ENCODE measurements at places on chromosomes 1 and 21.

- DNase-seq, result no peak
Observed at GRCh38 chr1:117672756-117673155, 66.9 kb downstream of the TENT5C start.

- DNase-seq, result peak; percentile 97
Observed at GRCh38 chr1:24018611-24019580, 38.8 kb upstream of the SRSF10 start.

DNA sequence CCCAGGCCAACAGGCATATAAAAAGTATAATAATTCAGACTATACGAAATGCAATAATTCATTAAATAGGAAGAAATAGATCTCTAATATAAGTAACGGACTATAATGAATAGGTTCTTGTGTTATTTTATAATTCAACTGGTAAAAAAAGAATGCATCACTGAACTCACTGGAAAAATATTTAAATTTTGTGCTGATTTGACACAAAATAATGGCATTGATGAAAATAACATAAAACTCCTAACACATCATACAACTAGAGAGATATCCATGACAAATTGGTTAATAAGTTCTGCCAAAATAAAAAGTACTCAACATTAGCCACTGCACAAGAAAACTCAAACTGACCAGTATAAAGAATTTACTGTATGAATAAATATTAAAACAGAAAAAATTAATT is 57.1 kb upstream of the RAB4A start:
- DNase-seq, result no peak

GRCh38 chr1:172845371-172845770 is 186.5 kb downstream of the FASLG start:
- no peak for DNase-seq

- no peak for DNase-seq
Observed at GRCh38 chr1:29878501-29878900, 642.2 kb downstream of the PTPRU start.

DNA sequence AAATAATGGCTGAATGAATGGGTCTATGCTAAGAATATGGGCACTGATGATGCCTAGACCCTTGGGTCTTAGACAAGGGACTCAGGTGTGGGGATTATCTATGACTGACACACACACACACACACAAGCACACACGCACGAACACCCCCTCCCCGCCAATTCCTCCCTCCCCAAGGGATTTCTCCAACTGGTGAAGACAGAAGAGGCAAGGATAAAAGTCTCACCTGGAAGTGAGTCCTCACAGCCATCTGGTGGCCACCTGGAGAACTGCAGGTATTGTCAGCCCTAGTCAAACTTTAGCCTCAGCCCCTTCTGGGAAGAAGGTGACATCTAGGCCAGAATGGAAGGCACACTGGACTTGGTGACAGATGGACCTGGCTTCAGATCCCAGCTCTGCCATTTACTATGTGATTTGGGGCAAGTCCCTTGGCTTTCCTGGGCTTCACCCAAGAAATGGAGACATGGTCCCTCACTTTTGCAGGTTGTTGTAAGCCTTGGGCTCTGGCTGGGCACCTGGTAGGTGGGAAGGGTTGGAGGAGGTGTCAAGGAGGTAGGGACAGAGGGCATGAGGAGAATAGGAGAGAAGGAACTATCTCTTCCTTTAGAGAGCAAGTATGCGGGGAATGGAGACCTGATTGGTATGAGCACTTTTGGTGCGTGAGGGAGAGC is 4.0 kb upstream of the GPR3 start:
- peak; percentile 49 for DNase-seq

GRCh38 chr21:38355992-38356781 is 99.4 kb downstream of the KCNJ15 start:
- peak; percentile 62 for DNase-seq

DNA sequence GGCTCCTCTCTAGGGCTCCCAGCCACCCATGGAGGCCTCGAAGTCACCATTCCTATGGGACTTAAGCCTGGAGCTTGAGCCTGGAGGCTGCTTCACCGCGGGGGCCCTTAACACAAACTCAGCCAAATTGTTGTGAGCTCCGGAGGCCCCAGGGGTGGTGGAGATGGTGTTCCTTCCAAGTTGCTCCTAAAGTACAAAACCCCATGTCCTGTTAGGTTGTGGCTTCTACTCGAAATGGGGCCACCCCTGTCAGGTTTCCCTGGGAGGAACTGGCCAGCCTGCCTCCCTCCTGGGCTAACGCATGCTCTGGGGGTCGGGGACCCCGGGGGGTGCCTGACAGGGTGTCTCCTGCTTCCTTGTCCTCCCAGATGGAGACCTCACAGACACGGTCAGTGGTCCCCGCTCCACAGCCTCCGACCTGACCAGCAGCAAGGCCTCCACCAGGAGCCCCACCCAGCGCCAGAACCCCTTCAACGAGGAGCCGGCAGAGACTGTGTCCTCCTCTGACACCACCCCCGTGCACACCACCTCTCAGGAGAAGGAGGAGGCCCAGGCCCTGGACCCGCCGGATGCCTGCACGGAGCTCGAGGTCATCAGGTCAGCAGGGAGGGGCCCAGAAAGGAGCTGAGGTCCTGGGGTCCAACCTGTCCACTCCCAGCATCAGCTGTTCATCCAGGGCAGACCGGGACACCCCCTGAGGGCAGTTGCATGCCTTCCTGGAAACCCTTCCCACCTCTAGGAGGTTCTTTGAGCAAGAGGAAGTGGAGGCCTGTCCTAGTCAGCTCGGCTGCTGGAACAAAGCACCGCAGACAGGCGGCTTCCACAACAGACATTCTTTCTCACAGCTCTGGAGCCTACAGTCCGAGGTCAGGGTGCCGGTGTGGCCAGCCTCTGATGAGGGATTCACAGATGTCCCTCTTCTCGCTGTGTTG is 10.8 kb upstream of the SLC25A34 start:
- no peak for DNase-seq

GRCh38 chr1:113375878-113376277 is 14.4 kb upstream of the MAGI3 start:
- no peak for DNase-seq

DNA sequence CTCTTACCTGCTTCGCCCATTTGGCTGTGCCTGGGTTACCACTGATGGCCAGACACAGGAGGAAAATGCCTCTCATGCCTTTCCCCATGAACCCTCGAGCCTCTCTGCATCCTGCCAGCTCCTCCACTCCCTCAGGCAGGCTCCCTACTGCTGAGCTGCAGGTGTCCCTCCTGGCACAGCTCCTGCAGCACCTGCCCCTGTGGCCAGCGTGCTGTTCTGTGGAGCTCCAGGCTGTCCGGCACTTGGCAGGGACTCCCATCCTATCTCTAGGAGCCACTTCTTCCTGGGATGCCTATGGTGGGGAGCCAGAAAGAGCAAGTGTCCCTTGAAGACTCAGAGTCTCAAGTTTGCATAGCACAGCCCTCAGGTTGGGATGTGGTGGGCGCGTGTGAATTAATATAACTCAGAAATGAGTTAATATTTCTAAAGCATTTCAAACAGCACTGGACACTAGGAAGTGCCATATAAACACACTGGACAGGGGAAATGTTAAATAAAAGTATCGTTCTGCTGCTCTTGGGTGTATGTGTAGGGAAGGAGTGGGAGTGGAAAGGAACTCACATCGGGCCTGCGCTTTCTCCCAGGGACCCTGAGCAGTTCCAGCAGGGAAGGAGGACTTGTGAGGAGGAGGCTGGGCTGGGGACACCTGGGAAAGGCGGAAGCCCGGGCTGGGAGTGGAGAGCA is 2.7 kb downstream of the LRRC71 start:
- no peak for DNase-seq

DNA sequence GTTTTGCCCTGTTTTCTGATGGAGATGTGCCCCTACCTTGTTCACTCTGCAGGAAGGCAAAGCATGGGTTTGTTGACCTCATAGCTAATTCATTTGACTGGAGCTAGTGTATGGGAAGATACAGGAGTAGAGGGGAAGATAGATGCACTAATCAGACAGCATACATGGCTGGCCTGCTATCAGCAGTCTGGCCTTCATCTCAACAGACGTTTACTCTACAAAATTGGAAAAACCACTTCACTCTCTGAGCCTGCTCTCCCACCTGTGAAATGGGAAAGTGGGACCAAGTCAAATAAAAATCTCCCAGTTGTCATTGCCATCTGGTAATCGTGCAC is 235.2 kb upstream of the RAB4A start:
- no peak for DNase-seq

- DNase-seq, result no peak
Observed at GRCh38 chr1:12447849-12448312, 170.1 kb downstream of the DHRS3 start.

- no peak for DNase-seq
Observed at GRCh38 chr1:10939654-10940450, 72.6 kb upstream of the TARDBP start.

DNA sequence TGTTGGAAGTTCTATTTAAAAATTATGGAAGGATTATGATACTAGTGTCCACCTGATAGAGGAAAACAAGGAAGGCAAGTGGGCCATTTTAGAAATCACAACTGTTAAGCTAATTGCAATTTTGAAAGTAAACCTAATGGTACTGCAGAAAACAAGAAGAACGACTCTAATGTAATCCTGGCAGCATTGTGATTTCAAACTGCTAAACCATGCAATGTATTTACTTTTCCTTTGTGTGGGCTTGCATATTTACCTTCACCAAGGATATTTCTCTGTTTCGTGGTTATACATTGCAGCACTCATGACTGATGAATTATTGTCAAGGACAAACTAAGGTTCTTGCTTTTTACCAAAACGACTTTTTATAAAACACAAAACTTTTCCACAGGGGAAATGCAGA is 88.1 kb downstream of the TM2D1 start:
- DNase-seq, result no peak

GRCh38 chr1:16972189-16972895 is 8.1 kb downstream of the MFAP2 start:
- no peak for DNase-seq

GRCh38 chr1:205442051-205442725 is 13.7 kb downstream of the BLACAT1 start:
- peak; percentile 85 for DNase-seq

DNA sequence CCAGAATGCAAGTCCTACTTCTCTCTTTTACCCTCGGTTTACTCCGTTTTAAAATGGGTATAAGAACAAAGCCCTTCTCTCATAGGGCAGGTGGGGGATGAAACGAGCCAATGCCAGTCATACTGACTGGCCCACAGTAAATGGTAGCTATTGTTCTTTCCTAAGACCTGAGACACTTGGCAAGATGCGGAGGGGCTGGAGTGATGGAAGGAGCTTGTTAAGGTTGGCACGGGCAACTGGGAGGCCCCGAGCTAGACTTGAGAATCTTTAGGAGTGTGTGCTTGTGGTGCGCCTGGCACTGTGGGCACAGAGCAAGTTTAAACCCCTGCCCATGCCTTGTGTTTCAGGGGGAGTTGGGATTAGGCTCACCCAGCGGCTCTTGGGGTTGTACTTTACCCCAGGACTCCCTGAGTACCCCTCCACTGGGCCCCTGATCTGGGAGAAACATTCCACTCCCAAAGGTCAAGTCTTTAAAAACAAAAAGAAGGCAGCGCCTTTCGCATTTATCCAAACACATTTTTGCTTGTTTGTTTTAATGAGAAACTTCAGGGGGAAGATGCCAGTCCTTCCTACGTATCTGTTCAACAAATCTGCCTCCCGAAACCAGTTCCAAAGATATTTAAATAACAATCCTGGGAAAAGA is 240.6 kb upstream of the TMEM51 start:
- no peak for DNase-seq

- no peak for DNase-seq
Observed at GRCh38 chr1:183323849-183324683, 94.1 kb downstream of the NMNAT2 start.

GRCh38 chr1:5872886-5873285 is 119.3 kb downstream of the NPHP4 start:
- no peak for DNase-seq

DNA sequence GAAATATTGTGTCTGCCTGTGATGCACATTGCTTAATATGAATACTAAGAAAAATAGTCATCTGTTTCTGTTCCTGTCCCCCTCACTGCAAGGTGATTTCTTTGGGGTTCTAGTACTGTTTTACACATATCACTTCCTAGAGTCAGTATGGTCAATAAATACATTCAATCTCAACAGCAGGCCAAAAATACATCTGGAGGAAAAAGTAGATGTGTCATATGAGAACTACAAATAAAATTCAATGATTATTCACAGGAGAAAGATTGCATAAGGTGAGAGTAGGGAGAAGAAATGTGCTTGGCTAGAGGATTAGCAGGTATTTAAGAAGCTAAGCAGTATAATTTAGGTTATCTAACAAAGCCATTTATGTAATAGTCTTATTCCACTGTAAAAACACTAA is 45.3 kb upstream of the SAMSN1 start:
- no peak for DNase-seq

DNA sequence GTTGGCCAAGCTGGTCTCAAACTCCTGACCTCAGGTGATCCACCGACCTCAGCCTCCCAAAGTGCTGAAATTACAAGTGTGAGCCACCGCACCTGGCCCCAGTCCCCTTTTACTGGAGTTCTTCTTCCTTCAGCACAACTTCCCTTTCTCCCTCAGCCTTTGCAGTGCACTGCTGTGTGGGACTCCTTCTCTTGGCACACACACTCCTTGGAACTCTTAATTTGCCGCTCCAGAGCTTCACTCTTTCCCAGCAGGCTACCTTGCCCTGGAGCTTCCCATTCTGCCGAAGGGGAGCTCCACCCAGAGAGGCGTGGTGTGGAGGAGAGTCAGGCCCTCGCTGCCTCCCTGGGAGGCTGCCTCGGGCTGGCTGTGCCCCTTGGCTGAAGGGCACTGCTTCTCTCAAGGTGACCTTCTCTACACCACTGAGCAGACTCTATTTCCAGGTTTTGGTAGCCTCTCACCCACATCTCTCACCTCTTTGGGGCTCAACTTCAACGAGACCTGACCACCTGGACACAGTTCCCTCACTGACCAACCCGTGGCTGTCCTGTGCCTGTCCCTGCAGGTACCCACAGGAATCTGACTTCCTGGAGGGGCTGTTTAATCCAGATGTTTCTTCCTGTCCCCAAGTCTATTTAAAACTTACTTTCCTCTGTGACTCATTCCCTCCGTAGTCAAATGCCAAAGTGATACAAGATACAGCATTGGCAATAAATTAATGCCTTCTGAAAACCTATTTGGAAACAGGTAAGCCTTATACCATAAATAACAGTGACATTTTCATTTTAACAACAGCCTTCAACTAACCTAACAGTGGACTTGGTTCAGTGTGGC is 227.3 kb upstream of the KIAA0040 start:
- no peak for DNase-seq

- no peak for DNase-seq
Observed at GRCh38 chr1:167824163-167824794, 89.7 kb downstream of the ADCY10 start.

DNA sequence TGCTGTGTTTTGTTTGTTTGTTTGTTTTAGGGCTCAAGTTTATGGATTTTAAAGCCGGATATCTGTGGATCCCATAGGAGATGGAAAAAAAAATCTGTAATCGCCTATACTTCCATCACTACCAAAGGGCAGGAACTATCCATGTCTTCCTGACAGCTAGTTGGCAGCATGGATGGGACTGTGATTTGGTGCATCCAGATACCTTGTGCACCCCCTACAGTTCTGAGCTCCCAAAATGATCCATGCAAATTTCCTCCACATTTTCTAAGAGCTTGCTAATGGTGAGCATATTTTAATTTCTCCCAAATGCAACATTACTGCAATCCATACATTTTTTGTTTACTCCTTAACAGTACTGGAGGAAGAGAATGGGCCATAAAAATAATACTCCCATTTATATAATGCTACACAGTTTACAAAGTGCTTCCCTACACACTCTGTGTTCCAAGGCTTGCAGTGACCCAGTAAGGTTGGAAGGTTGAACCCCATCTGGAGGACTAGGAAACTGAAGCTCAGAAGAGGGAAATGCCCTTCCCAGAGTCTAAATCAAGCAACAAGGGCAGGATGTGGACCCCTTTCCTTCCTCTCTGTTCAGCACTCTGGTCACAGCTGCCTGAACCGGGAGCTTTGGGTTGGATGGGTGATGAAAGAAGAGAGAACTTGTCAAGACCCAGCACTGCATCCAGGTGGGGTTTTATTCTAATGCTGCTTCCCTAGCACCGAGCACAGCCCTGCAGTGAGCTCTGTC is 48.0 kb downstream of the CAPN8 start:
- no peak for DNase-seq
